M059J (cell line): ENCODE measurements at places on chromosomes 1 and 21. TPM values are rescaled to one million over a fixed set of nuclear protein-coding genes. Genes with fewer than 3 reads are reported as not detected.

THRAP3 gene
- total RNA-seq = 67.3 and 67.4 TPM in 2 replicates

ZMYND12 gene
- total RNA-seq = 0.10 TPM in 1 of 2 replicates, not detected in the other

NHLH1 gene
- not detected in 2 replicates for total RNA-seq

- peak; percentile 78 for DNase-seq
These were observed 21.3 kb upstream of the TARBP1 start for GRCh38 chr1:234500269-234500668.

- no peak for DNase-seq
These were observed 8.2 kb downstream of the GTF2B start for GRCh38 chr1:88883156-88883555.
